Breast epithelium (tissue), 4 donors: ENCODE measurements at places on chromosomes 3 and 15. TPM values are rescaled to one million over a fixed set of nuclear protein-coding genes. Genes with fewer than 3 reads are reported as not detected.

DNA sequence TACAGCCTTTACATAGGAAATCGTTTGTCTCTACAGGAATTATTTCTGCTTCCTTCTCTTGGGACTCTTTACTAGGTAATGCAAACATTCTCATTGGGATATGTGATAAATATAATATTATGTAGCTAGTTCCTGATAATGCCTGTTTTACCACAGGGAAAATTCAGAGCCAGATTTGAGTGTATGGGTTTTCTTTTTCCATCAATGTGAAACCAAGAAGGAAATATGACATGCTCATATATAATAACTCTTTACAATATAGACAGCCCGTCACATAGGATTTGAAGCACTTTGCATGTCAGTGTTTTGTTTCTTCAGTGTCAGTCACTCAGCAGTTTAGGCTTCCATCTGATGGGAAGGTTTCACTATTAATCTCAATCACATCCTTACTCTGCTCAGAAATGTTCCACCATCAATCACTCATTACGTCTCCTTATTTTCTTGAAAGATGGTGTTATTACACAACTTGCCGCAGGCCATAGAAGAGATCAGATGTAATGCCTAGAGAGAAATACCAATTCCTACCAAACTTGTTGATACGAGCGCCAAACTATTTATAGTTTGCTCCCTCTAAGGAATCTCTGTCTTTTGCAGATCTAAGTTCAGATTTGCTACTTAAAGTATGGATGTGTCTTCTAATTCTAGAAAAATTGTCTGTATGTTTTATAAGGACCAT is 314.8 kb downstream of the DIPK2A start:
- no peak for DNase-seq

DNA sequence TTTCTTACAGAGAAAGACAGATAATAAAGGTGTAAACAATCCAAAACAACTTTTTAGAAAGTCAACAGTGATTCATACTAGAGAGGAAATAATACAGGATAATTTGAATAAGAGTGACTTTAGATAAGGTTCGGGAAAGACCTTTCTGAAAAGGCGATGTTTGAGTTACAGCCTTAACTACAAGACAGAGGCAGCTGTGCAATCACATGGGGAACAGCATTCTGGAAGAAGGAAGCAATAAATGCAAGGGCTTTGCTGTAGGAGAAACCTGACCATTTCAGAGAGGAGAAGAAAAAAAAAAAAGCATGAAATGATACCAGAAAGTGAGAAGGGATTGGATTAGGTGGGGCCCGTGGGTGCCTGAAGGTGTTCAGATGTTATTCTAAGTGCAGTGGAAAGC is 200.6 kb upstream of the ATP11B start:
- DNase-seq = no peak

DNA sequence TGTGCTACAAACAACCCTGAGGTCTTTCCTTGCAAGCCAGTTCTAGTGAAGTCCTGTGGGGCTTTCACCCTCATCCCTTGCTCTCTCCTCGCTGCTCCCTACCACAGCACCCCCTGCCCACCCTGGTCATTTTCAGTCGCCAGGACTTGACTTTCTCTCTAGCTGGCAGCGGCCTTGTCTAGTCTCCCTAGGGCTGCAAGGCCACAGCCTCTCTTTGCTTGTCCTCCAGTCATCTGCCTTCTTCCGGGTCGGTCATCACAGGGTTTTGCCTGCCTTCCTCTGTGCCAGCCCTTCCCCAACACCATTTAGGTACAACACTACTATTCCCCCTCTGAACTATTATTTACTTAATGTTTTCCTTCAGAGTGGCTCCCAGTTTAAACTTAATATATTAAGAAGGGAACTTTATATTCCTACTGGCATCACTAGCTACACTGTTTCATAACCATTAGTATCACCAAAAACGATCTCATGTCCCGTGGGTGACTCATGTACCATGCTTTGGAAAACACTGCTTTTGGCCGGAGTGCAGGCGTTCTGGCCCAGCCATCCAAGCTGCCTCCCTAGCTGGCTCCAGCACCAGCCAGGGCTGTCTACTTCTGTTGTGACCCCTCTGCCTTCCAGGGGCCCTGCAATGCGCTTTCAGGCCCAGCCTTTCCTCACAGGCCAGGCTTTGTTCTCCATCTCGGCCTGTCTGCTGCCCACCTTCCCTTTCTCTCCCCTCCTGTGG is 21.4 kb downstream of the FAH start:
- DNase-seq = peak; percentile 80

DNA sequence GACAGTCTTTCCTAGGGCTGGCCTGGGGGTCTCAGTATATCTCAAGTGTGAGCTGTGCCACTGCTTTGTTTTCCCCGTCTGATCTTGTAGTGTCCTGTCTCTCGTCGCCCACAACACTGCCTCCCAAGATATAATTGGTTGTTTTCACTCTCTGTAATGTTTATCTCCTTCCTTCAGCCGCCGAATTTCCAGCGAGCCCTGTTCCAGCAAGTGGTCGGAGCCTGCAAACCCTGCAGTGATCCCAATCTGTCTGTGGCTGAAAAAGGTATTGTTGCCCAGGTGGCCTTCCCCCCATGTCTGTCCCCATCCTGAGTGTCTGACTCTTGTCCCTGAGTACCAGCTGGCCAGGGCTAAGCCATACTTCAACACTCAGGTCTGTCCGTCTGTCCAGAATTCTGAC is 9.5 kb upstream of the MANF start:
- DNase-seq = no peak

DNA sequence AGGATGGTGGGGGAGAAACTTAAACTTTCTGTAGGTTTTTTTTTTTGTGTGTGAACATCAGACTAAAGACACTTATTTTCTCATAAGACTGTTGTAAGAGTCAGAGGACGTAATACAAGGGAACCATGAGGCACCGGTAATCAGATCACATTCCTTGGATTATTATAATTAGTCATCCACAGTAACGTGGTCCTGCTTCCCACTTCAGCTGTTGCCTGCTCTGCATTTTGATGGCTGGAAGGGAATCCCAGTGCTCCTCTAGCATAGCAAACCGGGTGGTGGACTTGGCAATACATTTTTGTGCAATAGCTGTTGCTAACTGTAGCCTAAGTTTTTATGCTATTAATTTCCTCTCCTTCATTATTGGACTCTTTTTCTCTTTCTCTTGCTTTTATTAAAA is 294.8 kb downstream of the NR2F2 start:
- DNase-seq = no peak

DNA sequence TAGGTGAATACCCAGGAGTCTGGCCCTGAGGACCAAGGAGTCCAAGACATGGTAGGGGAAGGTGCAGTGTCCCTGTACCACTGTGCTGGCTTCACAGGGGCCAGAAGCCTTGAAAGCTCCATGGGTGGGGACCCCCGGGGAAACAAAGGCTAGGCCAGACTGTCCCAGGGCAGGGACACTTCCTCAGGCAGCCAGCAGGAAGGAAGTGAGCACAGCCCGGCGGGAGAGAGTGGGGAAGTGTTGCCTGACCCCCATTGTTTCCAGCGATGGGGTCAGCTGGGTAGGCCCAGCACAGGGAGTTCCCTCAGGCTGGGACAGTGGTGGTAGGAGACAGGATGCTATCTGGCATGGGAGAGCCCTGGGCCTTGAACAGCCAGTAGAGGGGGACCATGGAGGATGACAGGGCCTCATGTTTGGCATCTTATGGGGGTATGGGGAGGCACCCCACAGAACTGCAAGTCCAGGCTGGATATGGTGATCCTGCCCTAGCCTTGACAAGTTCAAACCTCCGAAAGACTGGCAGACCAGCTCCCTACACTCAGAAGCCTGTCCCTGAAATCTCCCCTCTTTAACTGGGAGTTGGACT is 1.2 kb upstream of the HYAL2 start:
- no peak for DNase-seq

DNA sequence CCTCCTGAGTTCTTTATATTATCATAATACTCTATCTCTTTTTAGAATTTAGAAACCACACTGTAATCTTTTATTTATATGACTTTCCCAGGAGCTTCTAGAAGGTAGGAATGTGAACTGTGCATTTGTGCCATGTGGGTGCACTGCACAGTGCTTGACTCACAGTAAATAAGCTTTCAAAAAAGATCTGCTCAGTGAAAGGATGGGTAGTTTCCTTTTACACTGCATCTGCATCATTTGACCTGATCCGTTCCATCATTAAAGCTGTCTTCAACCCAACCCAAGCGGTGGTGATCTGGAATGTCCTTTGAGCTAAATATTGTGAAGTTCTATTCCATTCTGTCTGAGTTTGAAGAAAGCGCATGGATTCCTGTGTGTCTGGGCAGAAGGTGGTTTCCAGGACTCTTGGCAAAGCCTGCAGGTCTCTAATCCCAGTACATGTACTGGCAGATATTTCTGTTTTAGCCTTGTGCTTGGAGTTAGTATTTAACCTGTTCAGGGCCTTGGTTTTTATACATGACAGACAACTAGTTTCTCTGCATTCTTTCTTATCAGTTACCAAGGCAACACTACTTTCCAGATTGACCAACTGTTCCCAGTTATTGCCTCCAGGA is 96.7 kb downstream of the DHX30 start:
- no peak for DNase-seq

DNA sequence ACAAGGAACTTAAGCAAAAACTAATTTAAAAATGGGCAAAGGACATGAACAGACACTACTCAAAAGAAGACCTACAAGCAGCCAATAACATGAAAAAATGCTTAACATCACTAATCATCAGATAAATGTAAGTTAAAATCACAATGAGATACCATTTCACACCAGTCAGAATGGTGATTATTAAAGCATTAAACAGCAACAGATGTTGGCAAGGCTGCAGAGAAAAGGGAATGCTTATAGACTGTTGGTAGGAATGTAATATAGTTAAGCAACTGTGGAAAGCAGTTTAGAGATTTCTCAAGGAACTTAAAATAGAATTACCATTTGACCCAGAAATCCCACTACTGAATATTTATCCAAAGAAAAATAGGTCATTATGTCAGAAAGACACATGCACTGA is 482.2 kb downstream of the SQOR start:
- DNase-seq = no peak

GRCh38 chr15:35966781-35967180 is 420.8 kb upstream of the DPH6 start:
- DNase-seq = no peak

DNA sequence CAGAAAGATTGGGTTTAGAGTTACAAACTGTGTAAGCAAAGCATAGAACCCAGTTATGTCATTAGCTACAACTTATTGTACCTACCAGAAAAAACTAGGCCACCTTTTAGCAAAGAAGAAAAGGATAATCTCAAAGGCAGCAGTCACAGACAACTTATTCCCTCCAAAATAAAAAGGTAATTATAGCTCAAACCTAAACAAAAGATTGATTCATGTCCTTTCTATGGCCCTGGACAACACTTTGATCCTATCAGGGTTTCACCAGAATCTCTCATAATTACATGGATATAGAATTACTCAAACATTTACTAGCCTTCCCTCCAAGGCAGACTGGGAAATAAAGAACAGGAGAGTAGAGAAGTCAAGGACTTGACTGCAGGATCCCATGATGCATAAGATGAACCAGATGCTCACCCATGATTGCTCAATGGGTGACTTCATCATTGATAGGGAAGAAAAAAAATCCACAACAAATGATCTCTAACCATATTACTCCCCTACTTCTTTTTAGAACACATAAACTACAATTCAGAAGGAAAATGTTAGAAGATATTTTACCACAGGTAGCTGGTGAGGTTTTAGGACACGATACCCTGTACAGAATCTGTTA is 17.4 kb downstream of the DET1 start:
- DNase-seq = no peak

GRCh38 chr15:87609474-87609873 is 647.1 kb downstream of the NTRK3 start:
- no peak for DNase-seq

GRCh38 chr3:24149032-24149431 is 203.9 kb downstream of the NR1D2 start:
- no peak for DNase-seq

DNA sequence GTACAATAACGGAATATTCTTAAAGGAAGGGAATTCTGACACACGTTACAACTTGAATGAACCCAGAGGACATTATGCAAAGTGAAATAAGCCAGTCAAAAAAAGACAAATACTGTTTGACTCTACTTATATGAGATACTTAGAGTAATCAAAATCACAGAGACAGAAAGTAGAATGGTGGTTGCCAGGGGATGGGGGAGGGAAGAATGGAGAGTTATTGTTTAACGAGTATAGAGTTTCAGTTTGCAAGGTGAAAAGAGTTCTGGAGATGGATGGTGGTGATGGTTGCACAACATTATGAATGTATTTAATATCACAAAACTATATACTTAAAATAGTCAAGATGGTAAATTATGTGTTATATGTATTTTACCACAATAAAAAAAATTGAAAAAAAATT is 112.9 kb upstream of the ARHGEF3 start:
- DNase-seq = no peak

DNA sequence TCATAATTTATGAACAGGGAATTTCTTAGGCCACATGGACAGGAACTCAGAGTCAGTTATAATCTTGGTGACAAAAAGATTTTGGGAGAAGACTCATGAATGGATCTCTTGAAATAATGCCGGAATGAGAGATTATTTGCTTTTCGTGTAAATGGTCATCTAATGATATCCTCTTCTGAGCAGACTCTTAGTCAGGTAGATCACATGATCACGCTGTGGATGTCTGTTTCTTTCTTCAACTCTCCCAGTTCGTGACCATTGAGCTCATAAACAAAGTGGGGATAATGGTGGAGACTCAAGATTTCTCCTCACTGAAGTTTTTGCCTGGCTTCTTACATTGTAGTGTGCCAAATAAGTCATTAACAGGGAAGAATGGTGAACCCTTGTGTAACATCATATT is 133.1 kb upstream of the CBLB start:
- no peak for DNase-seq

GRCh38 chr15:51382787-51383186 is 41.3 kb downstream of the GLDN start:
- no peak for DNase-seq

The LRRC58 gene
- total RNA-seq = 32.1 TPM

The TTC23 gene
- 19.2 TPM for total RNA-seq

The FBXO40 gene
- total RNA-seq = not detected

The ABHD5 gene
- 40.0 TPM for total RNA-seq

The AADAC gene
- total RNA-seq = 4.5 TPM

The TRIM69 gene
- total RNA-seq = 15.5 TPM

The NCEH1 gene
- total RNA-seq = 10.4 TPM

The ZDHHC23 gene
- total RNA-seq = 3.5 TPM

The PYDC2 gene
- total RNA-seq = not detected
